ENCODE measurements at places on chromosomes 11 and 22.
A peak's percentile ranks its signal among the peaks of the same experiment; 100 is the strongest.

GRCh38 chr11:465896-466530 is 15.9 kb downstream of the PTDSS2 start:
- no peak for DNase-seq

DNA sequence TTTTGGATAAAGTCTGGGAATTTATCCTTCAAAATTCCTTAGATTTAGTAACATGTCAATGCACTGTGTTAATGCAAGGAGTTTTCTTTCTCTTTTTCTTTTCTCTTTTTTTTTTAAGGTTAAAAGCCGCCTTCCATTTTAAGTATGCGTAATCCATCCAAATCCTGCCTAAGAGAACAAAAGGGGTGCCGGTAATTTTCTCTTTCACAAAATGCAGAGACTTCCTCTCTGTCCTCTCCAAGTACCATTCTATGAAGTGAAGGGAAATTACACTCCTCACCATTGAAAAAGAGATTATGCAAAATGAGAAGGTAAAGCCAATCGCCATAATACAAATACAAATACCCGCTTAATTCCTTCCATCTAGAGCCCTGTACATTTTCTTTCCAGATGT is 273.8 kb downstream of the BLID start:
- DNase-seq = no peak

DNA sequence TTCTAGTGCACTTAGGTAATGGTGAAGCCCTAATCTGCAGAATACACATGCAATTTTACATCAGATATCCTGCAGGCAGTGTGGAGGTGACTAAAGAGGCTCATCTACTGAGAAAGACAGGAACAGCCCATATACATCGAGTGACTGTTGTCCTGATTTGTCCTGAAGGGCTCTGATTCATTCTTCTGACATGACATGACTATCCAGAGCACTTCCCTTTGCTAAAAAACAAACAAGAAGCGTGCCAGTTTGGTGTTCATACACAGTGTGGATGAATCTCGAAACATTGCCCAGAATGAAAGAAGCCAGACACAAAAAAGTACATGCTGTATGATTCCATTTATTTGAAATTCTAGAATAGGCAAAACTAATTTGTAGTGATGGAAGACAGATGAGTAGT is 48.0 kb upstream of the AMPD3 start:
- no peak for DNase-seq

DNA sequence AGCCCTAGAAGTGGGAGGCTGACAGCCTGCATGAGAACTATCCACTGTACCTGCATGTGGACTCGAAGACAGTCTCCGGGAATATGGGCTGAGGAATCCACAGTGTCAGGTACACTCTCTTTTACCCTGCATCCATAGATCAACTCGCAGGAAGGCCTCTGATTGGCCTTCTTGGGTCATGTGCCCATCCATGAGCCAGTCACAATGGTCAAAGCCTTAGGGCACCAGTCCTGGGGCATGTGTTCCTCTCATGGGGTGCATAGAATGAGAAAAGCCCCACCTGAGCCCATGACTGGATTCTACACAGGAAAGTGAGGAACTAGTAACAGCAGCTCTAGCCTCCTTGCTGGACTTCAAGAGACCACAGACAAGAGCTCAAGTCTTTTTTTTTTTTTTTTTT is 10.6 kb downstream of the ART1 start:
- no peak for DNase-seq

- peak; percentile 23 for DNase-seq
These were observed at the start of gene PARVB for GRCh38 chr22:44024288-44024921. TSS of gene PARVB (plus strand) at chr22:44024302. CDS start at chr22:44024340, 38 bp downstream.

GRCh38 chr11:112057170-112057569 is 16.6 kb downstream of the PIH1D2 start:
- peak; percentile 29 for DNase-seq

DNA sequence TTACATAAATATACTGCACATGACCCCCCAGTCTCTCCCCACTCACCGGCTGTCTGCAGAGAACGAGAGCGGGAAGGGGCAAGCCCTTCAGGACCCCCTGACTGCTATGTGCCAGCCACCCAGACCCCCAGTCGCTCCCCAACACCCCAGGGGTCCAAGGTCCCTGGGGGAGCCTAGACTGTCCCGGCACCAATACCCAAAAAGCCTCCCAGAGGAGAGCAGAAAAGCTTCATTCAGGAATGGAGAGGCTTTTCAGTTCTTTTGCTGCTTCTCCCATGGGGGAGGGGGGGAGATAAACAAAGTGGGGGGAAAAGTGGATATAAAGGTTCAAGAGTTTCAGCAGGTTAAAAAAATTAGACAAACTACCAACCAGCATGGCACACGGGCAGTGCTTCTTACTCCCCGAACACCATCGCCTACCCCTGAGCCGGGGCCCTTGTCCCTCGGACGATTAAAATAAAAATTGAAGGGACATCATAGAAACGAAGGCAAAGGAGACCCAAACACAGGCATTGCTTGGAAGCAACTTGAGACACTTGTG is 1.3 kb downstream of the CSNK1E start:
- DNase-seq = no peak

DNA sequence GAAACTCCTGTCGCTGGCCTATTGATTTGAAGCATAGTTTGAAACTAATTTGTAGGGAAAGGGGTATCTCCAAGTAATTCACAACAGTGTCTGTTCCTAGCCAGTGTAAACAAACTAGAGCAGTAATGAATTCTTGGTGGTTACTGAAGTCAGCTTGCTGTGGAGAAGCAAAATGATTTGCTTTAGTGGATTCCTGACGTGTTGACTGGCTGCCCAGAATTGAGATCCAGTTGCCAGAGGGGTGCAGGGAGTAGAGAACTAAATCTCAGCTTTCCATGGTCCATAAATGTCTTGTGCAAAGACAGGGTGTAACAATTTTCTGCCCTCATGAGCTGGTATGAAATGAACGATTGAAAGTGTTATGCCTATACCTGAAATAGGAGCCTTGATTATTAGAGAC is 382.5 kb upstream of the KIRREL3 start:
- no peak for DNase-seq

- no peak for DNase-seq
These were observed 71.7 kb downstream of the FDX1 start for GRCh38 chr11:110501428-110501827.

- DNase-seq = peak; percentile 21
These were observed 23.2 kb downstream of the COMMD9 start for GRCh38 chr11:36265793-36266628.

DNA sequence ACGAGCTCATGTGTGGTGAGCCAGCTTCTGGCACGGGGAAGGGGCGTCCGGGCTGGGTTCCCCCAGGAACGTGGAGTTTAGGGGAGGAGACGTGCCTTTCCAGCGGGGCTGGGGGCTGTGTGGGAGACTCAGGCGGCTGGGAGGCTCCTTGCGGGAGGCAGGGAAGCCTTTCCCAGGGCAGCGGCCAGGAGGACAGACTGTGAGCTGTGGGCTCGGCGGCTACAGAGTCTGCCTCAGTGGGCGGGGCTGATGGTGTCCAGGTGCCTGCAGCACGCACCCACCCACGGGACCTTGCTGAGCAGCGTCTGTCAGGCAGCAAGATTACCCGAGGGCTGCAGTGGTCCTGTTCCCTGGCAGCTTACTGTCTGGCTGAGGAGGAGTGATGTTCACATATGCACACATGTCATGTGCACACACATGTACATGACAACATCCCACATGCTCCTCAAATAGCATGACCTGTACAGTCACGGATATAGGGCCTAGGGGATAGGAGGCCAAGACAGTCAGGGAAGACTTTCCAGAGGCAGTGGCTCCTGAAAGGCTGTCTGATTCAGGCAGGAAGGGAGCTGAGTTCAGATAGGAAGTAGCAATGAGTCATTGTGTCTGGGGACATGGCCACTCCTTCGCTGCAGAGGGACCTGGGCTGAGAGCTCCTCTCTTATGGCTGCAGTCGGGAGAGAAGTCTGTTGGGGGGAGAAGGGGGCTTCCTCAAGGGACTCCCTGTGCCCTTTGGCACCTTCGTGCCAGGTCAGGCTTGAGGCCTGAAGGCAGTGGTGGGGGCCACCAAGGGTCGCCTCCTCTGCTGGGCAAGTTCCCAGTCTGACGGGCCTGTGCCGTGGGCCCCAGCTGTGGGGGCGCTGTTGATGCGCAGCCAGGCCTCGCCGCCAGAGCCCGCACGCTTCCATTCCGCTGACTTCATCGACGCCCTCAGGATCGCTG is 23.3 kb upstream of the PPP6R3 start:
- no peak for DNase-seq

DNA sequence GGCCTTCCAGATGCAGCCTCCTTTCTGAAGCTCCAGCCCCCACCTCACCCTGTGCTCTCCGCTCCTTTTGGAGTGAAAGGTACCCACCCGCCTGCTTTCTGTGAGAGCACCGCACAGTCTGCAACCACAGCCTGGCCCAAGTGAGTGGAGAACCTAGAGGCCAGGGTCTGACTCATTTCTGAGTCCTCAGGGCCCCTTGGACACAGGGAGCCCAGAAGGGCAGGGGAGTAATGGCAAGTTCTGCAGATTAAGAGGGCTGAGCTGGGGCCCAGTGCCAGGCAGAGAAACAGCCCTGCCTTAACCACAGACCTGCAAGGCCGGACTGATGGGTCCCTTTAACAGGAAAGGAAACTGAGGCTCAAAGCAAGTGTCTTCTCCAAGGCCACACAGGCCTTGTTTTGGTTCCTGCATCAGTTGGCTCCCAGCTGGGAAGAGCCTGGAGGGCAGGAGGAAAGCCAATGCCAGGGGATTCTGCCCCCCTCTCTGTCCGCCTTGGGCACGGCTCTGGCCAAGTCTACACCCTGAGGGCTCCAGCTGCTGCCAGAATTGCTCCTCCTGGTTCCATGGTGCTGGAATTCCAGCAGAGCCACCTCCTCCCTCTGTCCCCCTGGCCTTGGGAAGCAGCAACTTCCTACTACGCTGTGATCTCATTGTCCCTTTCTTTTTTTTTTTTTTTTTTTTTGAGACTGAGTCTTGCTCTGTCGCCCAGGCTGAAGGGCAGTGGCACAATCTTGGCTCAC is 55.1 kb downstream of the CYTH4 start:
- no peak for DNase-seq

- no peak for DNase-seq
These were observed 192.2 kb downstream of the ST3GAL4 start for GRCh38 chr11:126547691-126548090.

DNA sequence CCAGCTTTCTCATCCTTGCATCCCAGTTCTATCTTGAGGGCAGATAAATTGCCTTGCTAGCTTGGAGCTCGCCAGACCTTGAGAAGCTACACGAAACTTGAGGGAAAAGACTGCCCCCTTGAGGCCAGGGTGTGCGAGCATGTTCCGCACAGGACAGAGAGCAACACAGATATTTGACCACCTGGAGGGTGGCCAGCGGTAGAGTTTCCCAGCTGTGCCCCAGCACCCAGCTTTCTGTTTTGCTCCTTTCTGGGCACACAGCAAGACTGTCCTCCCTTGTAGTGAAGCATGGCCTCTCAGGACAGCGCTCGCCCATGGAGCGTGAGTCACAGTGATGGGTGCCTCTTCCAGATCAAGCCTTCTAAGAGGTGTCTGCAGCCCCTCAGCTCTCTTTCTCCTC is 23.5 kb downstream of the SPATA19 start:
- no peak for DNase-seq

DNA sequence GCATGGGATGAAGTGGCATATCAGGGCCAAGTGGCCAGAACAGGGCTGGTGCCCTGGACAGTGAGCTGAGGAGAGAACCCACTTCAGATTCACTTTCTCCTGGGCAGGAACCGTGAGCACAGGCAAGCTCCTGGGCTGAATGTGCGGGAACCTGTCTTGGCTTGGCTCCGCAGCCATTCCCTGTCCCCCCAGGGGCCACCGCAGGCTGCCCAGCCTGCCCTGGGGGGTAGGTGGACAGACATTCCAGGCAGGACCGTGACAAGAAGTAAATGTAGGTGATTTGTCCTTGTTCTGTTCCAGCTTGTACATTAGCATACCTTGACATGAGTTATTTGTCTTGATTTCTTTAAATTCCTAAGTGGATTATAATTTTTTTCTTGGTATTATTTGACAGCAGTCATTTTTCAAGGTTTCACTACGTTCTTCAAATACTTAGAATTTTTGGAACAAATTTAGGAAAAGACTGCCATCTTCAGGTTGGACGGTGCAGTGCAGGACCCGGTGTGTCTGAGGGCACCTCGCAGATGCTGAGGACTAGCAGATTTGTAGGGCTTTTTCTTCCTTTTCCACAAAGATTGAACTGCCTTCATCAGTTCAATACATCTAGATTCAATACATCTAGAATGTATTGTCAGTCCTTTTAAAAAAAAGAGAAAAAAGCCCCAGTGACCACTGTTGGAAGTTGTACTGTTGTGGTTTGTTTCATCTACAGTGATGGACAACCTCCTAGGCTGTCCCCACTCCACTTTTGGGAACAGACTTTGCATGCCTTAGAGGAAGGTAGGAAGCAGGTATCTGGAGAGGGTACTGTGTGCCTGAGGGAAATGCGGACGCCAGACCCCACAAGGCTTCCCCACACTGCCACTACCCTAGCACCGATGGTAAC is 115.1 kb upstream of the RASSF10 start:
- DNase-seq = peak; percentile 22

DNA sequence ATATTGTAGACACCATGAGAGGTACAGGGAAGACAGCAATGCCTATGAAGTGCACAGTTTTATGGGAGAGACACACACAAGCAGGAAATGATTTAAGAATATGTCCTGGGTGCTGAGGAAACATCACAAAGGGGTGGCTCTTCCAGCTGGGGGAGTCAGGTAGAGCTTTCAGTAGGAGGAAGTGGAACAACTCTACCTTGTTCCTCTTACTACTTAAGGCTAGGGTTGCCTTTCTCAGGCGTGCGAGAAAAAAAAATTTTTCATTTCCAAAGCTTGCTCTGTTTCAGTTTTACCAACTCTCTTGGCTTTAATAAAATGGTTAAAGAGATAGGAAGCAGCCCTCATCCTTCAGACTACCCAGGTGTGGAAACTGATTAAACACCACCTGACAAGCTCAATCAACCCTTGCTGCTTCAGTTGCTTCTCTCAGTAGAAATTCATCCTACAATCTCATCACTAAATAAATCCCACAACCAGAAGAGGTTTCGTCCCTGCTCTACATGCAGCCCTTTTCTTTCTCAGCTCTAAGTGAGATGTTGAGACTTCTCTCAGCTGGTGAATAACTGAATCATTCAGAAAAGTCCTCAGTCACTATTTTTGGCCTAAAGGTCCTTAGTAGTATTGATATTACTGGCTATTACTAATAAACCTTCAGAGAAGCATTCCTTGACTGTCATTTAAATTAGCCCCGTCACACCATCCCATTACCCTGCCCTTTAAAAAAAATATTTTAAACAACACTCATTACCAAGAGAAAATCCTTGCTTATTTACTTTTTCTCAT is 5.9 kb downstream of the ABTB2 start:
- DNase-seq = no peak

DNA sequence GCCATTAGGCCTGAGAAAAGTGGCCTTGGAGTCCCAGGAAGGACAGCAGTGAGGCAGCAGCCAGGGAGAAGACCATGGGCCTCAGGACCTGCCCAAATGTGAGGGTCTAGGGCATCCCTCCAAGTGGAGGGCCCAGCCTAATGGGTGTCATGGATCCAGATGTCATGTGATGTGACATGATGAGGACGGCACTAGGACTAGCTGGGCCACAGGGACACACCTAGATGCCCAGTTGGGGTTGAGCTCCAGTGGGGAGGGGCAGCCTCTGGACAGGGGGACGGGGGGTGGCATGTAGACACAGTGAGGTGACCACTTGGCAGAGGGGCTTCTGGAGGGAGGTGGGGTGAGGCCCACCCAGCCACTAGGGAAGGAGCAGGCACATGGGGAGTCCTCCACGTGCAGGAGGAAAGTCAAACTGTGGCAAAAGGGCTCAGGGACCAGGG is 5.4 kb downstream of the SCARF2 start:
- DNase-seq = no peak

- DNase-seq = no peak
These were observed 10.6 kb downstream of the LIMK2 start for GRCh38 chr22:31222736-31223135.
